ENCODE measurements at places on chromosomes 5 and 9. TPM values are rescaled to one million over a fixed set of nuclear protein-coding genes. Genes with fewer than 3 reads are reported as not detected.

Gene CCDC192
- not detected for total RNA-seq

Gene RNF145
- 18.3 TPM for total RNA-seq

Gene EHMT1
- total RNA-seq: 19.5 TPM

Gene LHX2
- 8.5 TPM for total RNA-seq

Gene RNF180
- total RNA-seq: 6.3 TPM

Gene ABLIM3
- total RNA-seq: 14.2 TPM
